A673 (cell line): ENCODE measurements at places on chromosomes 1 and 21. TPM values are rescaled to one million over a fixed set of nuclear protein-coding genes. Genes with fewer than 3 reads are reported as not detected.

Gene HMGCS2
- not detected in 2 replicates for total RNA-seq

Gene DIPK1A
- 10.3 and 10.9 TPM in 2 replicates for total RNA-seq

DNA sequence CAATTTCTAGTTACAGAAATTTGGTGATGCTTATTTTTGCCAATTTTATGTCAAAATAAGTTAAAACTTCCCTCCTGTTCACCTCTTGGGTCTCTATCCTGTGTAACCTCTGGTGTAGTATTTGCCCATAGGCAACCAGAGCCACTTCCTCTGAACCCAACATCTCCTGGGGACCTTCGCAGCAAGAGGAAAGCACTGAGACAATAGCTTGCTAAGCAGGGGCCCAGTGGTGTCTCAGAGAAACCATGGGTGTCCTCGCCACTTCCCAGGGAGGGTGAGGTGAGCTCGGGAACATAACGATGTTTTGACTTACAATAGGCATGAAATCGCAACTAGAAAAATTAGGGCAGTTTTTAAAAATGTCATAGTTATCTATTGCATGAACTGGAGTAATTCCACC, 56.4 kb upstream of the SCCPDH start:
- peak; percentile 46 for DNase-seq

Gene ADAMTSL4
- 0.31 TPM in 1 of 2 replicates, not detected in the other for total RNA-seq

Gene ANKRD35
- not detected in 2 replicates for total RNA-seq

GRCh38 chr1:161158316-161159010, 837 bp upstream of the USP21 start:
- DNase-seq, result no peak

GRCh38 chr21:37877171-37877570, 39.1 kb downstream of the KCNJ6 start:
- DNase-seq, result no peak

DNA sequence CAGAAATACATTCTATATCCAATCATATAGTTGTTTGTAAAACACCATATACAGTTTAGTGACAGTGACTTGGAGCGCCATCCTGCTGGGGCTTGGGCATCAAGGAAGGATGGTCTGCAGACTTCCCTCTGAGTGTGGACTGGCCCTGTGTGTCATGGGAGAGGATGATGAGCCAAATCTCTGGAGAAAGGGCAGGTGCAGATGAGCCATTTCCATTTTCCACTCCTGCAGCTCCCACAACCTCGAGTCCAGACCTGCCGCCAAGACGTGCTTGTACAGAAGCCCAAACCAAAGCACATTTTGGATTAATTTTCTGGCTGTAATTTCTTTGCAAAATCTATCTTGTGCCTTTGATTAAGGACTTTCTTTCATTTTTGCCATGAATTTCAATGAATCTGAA, 48.3 kb upstream of the SLC22A15 start:
- no peak for DNase-seq

GRCh38 chr1:244918421-244919319, 54.3 kb upstream of the HNRNPU start:
- peak; percentile 49 for DNase-seq

Gene MAN1C1
- total RNA-seq, result 0.21 and 0.22 TPM in 2 replicates

Gene UBE4B
- 58.0 and 59.4 TPM in 2 replicates for total RNA-seq

- no peak for DNase-seq
Measured at GRCh38 chr1:173134029-173134428, 73.1 kb downstream of the TNFSF4 start.

DNA sequence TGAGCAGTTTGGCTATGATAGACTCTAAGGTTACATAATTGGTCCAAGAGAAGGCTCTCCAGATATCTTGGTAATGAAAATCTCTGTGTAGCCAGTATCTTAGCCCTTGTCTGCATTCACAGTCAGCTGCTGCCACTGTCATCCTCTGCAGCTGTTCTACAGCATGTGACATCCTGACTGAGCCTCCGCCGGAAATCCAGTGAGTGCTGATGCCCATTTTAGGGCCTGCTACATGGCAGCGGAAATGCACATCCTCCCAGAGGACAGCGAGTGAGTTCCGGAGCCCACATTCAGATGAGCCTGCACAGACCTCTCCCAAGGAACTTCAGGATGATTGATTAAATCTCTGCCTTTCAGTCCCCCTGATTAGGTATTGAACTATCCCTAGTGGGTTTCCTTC, 237.1 kb downstream of the HHIPL2 start:
- DNase-seq, result no peak

DNA sequence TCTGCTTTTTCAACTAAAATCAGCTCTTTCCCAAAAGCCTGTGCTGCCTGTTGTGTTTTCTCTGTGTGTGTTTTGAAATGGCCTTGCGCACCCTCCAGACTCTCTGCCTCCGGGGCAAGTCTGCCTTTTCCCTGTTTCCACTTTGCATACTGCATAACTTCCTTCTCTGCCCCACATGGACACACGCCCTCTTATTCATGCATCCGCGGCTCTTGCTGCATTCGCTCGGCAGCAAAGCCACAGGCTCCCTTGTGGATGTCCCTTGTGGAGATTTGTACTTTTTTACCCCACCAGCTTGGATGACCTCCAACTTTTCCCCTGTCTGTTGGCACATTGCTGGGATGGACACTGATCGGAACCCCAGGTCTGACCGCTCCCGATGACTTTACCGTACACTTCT, 147.6 kb downstream of the ADSS2 start:
- DNase-seq, result no peak

Gene KPNA6
- 96.8 and 97.4 TPM in 2 replicates for total RNA-seq

GRCh38 chr1:221747839-221748238, 6.0 kb upstream of the DUSP10 start:
- no peak for DNase-seq

- no peak for DNase-seq
Measured at GRCh38 chr21:22880573-22880972, 1882.4 kb downstream of the NCAM2 start.

DNA sequence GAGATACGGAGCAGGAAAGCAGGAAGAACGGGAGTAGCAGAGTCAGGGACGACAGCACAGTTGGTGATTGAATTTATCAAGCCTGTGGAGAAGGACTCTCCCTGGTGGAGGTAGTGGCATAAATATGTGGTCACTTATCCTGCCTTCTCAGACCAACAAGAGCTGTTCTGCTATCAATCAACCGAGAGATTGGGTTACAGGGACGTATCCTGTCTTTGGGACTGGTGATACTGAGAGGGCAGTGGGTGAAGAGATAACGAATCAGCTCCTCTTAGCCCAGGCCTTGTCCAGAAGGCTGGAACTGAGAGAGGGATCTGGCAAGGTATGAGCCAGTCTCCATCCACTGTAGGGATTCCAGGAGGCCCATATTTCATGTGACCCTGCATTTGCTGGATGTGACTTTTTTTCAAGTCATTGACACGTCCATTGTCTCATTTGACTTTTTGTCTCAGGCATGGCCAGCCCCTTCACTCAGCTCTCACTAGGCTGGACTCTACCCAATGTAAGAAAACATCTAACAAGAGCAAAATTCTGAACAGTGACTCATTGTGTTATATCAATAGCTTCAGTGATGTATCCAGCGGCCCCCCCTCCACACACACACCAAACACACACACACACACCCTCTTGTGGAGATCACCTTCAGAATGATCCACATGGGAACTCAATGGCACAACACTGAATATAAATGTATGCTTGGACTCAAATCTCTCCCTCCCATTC, 11.3 kb downstream of the C1orf116 start:
- no peak for DNase-seq

GRCh38 chr1:119917304-119918055, 21.2 kb upstream of the ADAM30 start:
- peak; percentile 67 for DNase-seq

DNA sequence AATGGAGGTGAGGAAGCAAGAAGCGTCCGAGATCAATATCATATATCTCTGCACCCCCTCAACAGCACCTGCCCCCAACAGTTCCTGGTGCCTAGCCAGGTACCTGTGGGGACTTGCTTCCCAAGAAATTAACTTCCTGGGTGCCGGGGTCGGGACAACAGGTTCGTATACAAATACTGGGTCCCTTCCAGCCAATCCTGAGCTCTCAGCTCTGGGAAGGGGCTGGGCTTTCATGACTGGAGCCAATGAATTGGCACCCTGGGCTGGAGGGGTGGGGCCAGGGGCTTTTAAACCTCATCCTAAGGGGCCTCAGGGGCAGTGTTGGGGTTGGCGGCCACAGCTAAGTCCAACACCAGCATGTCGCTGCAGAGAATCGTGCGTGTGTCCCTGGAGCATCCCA, at the start of gene PADI3:
PADI3 (plus strand) TSS at position 318 of the 400 bp plus-strand sequence; CDS start at position 358, 40 bp downstream.
- no peak for DNase-seq

GRCh38 chr1:182493063-182493462, 43.1 kb downstream of the RGSL1 start:
- no peak for DNase-seq

Gene KMO
- total RNA-seq, result 11.8 and 12.7 TPM in 2 replicates

DNA sequence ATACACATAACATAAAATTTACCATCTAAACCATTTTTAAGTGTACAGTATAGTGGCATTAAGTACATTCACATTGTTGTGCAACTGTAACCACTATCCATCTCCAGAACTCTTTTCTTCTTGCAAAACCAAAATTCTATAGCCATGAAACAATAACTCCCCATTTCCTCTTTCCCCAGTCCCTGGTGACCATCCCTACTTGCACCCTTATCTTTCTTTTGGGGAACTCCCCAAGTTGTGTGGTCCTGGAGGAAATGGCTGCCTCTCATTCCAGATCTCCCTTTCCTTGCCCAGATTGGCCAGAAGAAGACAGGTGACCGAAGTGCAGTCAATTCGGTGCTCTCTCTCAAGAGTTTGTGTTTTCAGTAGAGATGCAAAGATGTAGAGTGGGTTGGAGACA, 389.6 kb upstream of the C1orf87 start:
- no peak for DNase-seq

DNA sequence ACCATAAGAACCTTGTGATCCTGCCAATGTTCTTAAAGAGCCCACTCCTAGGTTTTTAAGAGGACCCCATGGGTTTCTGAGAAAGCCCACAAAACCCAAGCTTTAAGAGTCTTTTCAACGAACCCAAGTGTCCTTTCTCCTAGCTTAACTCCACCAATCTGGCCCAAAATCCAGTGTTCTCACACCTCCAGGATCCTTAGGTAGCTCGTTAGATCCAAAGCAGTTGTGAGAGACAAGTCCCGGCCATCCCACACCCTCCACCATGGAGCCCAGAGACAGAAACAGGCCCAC, 1.7 kb downstream of the DENND4B start:
- no peak for DNase-seq

GRCh38 chr1:143497374-143497747, 474.4 kb downstream of the FAM72C start:
- DNase-seq, result peak; percentile 10

DNA sequence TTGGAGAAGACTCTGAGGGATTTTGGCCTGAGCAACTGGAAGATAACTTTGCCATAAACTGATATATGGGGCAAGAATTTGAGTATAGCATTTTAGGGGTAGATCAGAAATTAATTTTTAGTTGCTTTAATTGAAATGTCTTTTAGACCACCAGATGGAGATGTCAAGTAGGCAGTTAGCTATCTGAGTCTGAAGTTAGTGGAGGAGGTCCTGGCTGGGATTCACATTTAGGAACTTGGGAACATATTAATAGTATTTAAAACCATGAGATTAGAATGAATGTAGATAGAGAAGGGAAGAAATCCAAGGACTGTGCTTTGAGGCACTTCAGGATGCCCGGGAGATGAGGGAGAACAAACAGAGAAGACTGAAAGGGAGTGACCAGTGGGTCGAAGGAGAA, 32.6 kb downstream of the SLC44A3 start:
- no peak for DNase-seq

GRCh38 chr1:36858553-36858952, 175.8 kb downstream of the GRIK3 start:
- DNase-seq, result no peak

DNA sequence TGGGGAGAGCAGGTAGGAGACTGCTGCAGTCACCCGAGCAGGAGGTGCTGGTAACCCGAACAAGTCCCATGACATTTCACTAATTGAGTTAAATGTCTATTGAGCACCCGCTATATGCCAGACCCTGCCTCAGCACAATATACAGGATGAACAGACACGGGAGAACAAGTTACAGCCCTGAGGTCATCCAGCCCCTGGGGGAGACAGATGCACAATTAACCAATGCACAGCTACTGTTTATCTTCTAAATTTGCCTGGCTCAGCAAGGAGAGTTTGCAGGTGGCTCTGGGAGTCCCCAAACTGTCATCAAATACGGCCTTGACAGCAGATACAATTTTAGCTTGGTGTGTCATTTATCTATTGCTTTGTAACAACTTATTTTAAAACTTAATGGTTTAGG, 18.1 kb downstream of the CITED4 start:
- DNase-seq, result no peak

- DNase-seq, result no peak
Measured at GRCh38 chr1:207495801-207496792, at the start of gene CR1. Gene CR1, plus strand, starts transcription at chr1:207496157. Its CDS starts 111 bp downstream, at chr1:207496268.

DNA sequence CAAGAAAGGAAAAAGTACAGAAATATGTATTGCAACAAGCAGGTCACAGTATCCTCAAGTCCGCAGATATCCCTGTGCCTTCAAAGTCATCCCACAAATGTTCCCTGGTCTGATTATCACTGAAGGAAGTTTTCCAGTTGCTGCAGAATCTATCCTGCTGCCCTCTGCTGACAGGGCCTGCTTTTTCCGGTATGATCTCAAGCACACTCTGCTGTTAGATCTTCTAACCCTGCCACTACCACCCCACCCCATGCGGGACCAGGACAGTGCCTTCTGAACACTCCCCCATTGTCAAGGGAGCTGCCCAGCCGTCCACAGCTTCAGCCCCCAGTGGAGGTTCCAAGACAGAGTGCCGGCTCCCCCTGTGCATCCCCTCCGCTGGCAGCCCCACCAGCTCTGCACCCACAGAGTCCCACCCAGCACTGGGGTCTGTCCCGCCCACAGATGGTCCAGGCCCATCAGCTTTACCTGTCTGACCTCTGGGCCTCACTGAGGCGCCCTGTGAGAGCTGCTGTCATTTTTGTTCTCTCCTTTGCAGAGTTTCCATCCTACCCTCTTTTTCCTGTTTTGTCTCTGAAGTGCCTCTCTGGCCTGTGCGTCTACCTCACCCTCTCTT, 27.9 kb downstream of the FAM163A start:
- no peak for DNase-seq

GRCh38 chr1:41844255-41844654, 74.5 kb downstream of the HIVEP3 start:
- no peak for DNase-seq

GRCh38 chr1:42914092-42914627, 44.5 kb downstream of the SLC2A1 start:
- no peak for DNase-seq

- no peak for DNase-seq
Measured at GRCh38 chr1:29487291-29487690, 251.0 kb downstream of the PTPRU start.
